C1 segment of cervical spinal cord (tissue), 14 donors: ENCODE measurements at places on chromosomes 7 and 10.

GRCh38 chr10:7315906-7316305 lies 94.9 kb downstream of the SFMBT2 start:
- no peak for DNase-seq

- no peak for DNase-seq
Measured at GRCh38 chr10:27820637-27821036, 75.0 kb upstream of the MKX start.

- no peak for DNase-seq
Measured at GRCh38 chr10:113020838-113021237, 70.8 kb downstream of the TCF7L2 start.

DNA sequence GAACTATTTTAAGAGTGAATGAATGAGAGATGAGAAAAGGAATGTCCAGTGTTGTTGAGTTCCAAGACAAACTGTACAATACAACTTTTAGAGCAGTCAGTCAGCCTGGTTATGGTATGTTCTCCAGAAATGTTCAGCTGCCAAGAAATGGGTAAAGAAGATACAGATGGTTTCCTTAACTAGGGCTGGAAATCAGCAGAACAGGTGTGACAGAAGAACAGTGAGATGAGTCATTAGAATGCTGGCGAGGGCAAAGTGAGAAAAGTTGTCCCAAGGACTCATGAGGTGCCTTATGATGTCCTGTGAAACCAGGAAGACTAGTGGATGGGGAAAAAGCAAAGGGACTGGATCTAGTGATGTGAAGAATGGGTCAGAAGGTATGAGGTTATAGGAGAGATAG lies 20.8 kb upstream of the SEPTIN7 start:
- no peak for DNase-seq

DNA sequence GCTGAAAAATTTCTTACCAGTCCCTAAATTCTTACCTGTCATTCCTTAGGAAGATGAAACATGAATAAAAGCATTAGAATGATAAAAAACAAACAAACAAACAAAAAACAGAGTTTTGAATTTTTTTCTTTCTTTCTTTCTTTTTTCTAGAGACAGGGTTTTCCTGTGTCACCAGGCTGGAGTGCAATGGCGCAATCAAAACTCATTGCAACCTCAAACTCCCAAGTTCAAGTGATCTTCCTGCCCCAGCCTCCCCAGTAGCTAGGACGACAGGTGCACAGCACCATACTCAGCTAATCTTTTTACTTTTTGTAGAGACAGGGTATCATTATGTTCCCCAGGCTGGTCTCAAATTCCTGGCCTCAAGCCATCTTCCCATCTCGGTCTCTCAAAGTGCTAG lies 26.5 kb downstream of the NT5C2 start:
- no peak for DNase-seq

- DNase-seq = no peak
Measured at GRCh38 chr10:125606414-125607010, 76.5 kb downstream of the TEX36 start.

- no peak for DNase-seq
Measured at GRCh38 chr10:86376403-86376802, 9.8 kb upstream of the GRID1 start.
